ENCODE measurements at places on chromosomes 11 and 22. TPM values are rescaled to one million over a fixed set of nuclear protein-coding genes. Genes with fewer than 3 reads are reported as not detected.
A peak's percentile ranks its signal among the peaks of the same experiment; 100 is the strongest.

GRCh38 chr11:2933375-2934020 is 4.3 kb upstream of the PHLDA2 start:
- no peak overlapping the region for H3K4me3 ChIP-seq
- H3K27ac ChIP-seq = peak overlapping the region; percentile 84
- H3K4me1 ChIP-seq = peaks cover 34% of the 10 kb centered on the region
- no peak for DNase-seq

GRCh38 chr11:10405865-10406592 is 49.0 kb upstream of the AMPD3 start:
- DNase-seq = peak; percentile 42
- H3K27me3 ChIP-seq = no peaks in the 10 kb centered on the region
- H3K4me3 ChIP-seq = no peak overlapping the region
- H3K27ac ChIP-seq = no peak overlapping the region

GRCh38 chr11:8810540-8811301 is 100.3 kb upstream of the AKIP1 start:
- peak overlapping the region; percentile 84 for H3K4me3 ChIP-seq
- H3K4me1 ChIP-seq = peaks cover 5% of the 10 kb centered on the region
- H3K27me3 ChIP-seq = no peaks in the 10 kb centered on the region
- peaks cover 11% of the 10 kb centered on the region for H3K36me3 ChIP-seq
- peak overlapping the region; percentile 96 for H3K27ac ChIP-seq
- peak; percentile 86 for DNase-seq

GRCh38 chr11:32244453-32244852 is 153.6 kb downstream of the RCN1 start:
- no peaks in the 10 kb centered on the region for H3K4me1 ChIP-seq
- H3K27me3 ChIP-seq = no peaks in the 10 kb centered on the region
- DNase-seq = no peak
- no peak overlapping the region for H3K4me3 ChIP-seq
- H3K27ac ChIP-seq = no peak overlapping the region

GRCh38 chr11:296171-297050 is 2.9 kb downstream of the IFITM5 start:
- no peak overlapping the region for H3K27ac ChIP-seq
- H3K4me1 ChIP-seq = peaks cover 8% of the 10 kb centered on the region
- no peak for DNase-seq

GRCh38 chr22:27123880-27124279 is 466.5 kb downstream of the MIAT start:
- no peak for DNase-seq
- peak overlapping the region; percentile 56 for H3K27ac ChIP-seq
- H3K27me3 ChIP-seq = no peaks in the 10 kb centered on the region
- H3K36me3 ChIP-seq = peaks cover 2% of the 10 kb centered on the region

GRCh38 chr11:77347948-77348347 is 46.5 kb upstream of the GDPD4 start:
- peaks cover 9% of the 10 kb centered on the region for H3K36me3 ChIP-seq
- no peak overlapping the region for H3K4me3 ChIP-seq
- H3K27me3 ChIP-seq = no peaks in the 10 kb centered on the region
- DNase-seq = no peak
- peaks cover 35% of the 10 kb centered on the region for H3K4me1 ChIP-seq
- H3K27ac ChIP-seq = no peak overlapping the region

DNA sequence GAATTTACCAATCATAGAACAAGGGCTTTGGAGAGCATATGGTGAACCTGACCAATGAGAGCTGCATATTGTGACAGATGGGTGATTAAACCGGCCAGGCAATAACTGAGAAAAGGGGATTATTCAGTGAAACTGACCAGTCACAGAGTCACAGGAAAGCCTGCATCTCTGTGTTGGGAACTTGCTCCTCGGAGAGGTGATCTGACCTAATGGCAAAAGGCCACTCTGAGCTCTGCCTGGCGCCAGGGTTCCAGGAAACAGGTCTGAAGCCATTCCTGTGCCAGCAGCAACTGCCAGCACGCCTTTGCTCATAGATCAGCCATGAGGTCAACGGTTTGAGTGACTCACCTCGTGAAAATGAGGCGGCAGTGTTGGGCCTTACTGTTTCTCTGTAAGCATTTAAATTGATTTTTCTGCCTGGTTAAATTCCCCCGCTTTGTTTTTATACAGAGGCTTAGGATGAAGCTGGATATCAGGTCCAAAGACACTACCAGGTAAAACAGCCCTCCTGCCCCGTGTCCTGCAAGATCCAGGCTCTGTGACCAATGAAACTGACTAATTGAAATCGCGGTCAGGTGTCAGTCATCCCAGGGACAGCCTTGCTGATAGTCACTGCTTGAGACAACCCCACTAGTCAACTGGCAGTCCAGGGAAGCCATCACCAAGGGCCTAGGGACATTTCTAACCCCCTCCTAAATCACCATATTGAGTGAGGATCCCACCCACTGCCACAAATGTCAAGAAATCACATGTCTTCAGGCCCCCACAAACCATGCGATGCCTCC is 35.8 kb upstream of the MYOD1 start:
- no peak overlapping the region for H3K27ac ChIP-seq
- H3K27me3 ChIP-seq = peaks cover 4% of the 10 kb centered on the region
- no peak overlapping the region for H3K4me3 ChIP-seq
- H3K4me1 ChIP-seq = no peaks in the 10 kb centered on the region
- no peak for DNase-seq
- no peaks in the 10 kb centered on the region for H3K36me3 ChIP-seq

DNA sequence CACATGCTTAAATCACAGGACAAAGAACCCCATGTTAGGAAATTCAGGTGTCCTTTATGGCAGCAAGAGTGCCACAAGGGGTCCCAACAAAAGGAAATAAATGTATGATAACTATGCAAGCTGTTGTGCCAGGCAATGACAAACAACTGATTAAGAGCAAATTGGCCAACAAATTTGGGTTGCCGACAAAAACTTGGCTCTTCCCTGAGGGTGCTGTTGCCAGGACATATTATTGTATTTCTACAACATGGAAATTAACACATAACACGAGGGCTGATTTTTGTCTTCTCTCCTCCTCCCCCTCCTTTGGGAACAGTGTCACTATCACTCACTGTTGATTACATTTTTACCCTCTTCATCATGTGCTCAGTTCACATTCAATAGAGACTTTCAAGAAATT is 56.0 kb downstream of the LRRC4C start:
- no peak for DNase-seq
- no peaks in the 10 kb centered on the region for H3K4me1 ChIP-seq
- H3K27ac ChIP-seq = no peak overlapping the region
- no peaks in the 10 kb centered on the region for H3K36me3 ChIP-seq
- no peaks in the 10 kb centered on the region for H3K27me3 ChIP-seq

DNA sequence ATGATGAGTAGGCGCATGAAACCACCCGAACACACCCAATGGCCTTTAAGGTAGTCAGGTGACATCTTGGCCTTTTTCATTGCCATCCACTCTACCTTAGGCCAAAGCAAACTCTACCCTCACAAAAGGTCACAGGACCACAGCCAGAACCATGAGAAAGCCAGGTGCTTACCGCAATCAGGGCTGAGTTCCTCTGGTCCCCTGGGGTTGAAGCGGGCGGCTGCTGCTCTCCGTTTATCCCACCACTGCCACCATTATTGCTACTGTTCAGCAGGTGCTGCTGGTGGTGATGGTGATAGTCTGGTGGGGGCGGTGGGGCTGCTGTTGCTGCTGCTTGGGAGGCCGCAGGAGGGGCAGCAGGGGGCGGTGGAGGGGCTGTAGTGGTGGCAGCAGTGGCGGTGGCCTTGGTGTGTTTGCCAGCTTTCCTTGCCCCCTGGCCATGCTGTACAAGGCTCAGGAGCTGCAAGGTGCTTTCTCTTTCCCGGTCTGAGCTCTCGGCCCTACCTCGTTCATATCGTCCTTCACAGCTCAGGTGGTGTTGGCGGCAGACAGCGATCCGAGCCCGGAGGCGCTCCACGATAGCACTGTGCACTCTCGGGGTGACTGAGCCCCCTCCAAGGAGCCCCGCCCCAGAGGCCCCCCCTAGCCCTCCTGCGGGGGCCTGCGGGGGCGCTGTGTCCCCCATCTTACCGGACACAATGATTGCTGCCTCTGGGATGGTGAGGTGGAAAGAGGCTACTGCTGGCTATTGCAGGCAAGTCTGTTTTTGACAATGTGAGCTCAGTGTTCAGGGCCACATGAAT is 1.6 kb downstream of the MAML2 start:
- peak overlapping the region; percentile 98 for H3K4me3 ChIP-seq
- peaks cover 52% of the 10 kb centered on the region for H3K4me1 ChIP-seq
- H3K27me3 ChIP-seq = no peaks in the 10 kb centered on the region

DNA sequence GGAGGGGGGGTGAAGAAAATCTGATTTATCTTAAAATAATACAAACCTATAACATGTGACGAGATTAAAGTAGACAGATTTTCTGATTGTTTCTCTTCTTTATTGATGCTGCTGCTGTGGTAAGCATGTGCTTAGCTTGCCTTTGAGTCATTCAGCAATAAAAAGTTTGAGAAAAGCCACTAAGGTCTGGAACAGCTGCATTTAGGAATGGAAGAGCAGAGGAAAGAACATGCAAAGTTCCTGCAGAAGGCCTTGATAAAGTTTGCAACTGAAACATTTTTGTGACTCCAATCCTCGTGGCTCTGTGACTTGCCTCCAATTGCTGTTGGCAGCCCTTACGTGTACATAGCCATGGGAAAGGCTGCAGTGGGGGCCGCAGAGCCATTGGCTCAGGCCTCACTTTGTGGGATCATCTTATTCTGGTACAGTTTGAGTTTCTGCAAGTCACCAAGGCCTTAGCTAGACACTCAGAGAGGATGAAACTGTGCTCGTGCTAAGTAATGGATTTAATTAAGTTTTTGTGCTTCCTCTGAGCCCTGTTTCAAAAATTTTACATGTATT is 370.2 kb downstream of the AASDHPPT start:
- no peaks in the 10 kb centered on the region for H3K27me3 ChIP-seq
- no peak overlapping the region for H3K4me3 ChIP-seq
- no peak overlapping the region for H3K27ac ChIP-seq
- H3K36me3 ChIP-seq = no peaks in the 10 kb centered on the region

- no peaks in the 10 kb centered on the region for H3K36me3 ChIP-seq
- H3K27me3 ChIP-seq = no peaks in the 10 kb centered on the region
- H3K4me3 ChIP-seq = no peak overlapping the region
- H3K4me1 ChIP-seq = peaks cover 21% of the 10 kb centered on the region
Measured at GRCh38 chr11:27231530-27231929, 131.5 kb downstream of the CCDC34 start.

GRCh38 chr11:63395697-63396096 is 26.1 kb downstream of the SLC22A9 start:
- H3K27me3 ChIP-seq = peaks cover 9% of the 10 kb centered on the region
- DNase-seq = no peak
- no peak overlapping the region for H3K4me3 ChIP-seq
- H3K27ac ChIP-seq = no peak overlapping the region
- H3K36me3 ChIP-seq = no peaks in the 10 kb centered on the region

DNA sequence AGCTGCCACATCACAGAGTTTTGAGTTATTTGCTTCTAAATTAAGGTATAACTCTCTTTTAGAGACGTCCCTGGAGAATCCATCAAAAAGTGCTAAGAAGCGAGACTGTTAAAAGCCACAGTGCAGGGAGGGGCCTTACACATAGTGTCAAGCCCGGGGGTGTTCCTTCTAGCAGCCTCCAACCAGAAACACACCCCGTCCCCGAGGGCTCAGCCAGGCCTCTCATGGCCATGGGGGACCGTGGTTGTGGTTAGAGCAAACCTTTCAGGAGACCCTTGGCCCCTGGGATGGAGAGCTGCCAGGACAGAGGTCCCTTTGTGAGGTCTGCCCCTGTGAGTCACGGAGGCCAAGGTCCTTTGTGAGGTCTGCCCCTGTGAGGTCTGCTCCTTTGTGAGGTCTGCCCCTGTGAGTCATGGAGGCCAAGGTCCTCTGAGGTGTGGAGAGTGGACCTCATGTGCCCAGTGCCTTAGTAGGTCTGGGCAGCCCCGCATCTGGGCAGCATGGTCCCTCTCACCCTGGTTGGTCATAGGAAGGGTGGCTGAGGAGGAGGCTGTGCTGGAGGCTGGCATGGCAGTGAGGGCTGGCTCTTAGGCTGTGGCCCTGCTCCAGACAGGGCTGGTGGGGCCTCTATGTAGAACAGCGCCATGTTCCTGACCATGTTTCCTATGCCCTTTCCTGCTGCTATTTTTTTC is 5.4 kb downstream of the GNAZ start:
- H3K27me3 ChIP-seq = no peaks in the 10 kb centered on the region
- H3K27ac ChIP-seq = no peak overlapping the region
- H3K4me3 ChIP-seq = no peak overlapping the region
- H3K36me3 ChIP-seq = no peaks in the 10 kb centered on the region
- H3K4me1 ChIP-seq = peaks cover 16% of the 10 kb centered on the region
- no peak for DNase-seq

DNA sequence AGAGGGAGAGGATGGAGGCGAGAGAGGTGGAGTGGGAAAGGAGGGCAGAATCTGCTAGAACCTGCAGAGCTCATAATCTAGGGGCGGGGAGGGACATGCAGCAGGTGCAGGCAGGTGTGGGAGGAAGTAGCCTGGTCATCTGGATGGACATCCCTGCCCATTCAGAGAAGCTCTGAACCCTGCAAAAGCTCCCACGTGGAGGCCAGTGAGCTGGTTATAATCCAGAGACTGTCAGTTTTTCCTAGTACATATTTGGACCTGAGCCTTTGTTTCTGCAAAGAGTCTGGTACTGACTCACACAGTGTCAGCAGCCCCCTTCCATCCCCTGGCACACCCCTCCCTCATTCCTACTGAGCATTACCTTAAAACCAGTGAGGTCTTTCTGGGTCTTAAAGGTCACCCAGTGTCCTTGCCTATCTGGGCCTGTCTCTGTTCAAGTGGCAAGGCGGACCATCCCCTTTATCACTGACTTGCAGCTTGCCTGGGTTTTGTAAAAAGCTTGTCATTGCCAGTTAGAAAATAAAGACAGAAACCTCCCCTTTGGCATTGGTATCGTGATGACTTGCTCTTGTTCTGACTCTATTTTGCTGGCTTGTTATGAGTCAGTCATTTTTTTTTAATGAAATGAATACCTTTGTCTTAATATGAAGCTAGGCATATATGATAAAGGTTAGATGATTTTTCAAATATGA is 26.1 kb downstream of the PTPRJ start:
- DNase-seq = no peak
- H3K27me3 ChIP-seq = no peaks in the 10 kb centered on the region
- H3K4me1 ChIP-seq = peaks cover 35% of the 10 kb centered on the region
- peak overlapping the region; percentile 56 for H3K27ac ChIP-seq
- no peaks in the 10 kb centered on the region for H3K36me3 ChIP-seq

Gene GLYAT
- not detected for total RNA-seq

Gene INSC
- not detected for total RNA-seq

Gene OR6T1
- not detected for total RNA-seq

Gene NTM
- 82.7 TPM for total RNA-seq

Gene FOSL1
- total RNA-seq = 37.2 TPM

Gene SHANK3
- total RNA-seq = 4.8 TPM

Gene YPEL4
- 0.24 TPM for total RNA-seq

Gene PGA3
- not detected for total RNA-seq

Gene WBP2NL
- not detected for total RNA-seq

Data from osteocyte (in vitro differentiated cells).